ENCODE measurements at places on chromosomes 1 and 21.

- no peak for DNase-seq
Measured at GRCh38 chr1:154772606-154773506, 97.2 kb downstream of the KCNN3 start.

- DNase-seq, result no peak
Measured at GRCh38 chr1:189405419-189405818, 1072.2 kb downstream of the BRINP3 start.

- no peak for DNase-seq
Measured at GRCh38 chr1:230556453-230556852, 85.8 kb upstream of the COG2 start.

- DNase-seq, result no peak
Measured at GRCh38 chr1:31939484-31940329, 1.5 kb upstream of the PTP4A2 start.

DNA sequence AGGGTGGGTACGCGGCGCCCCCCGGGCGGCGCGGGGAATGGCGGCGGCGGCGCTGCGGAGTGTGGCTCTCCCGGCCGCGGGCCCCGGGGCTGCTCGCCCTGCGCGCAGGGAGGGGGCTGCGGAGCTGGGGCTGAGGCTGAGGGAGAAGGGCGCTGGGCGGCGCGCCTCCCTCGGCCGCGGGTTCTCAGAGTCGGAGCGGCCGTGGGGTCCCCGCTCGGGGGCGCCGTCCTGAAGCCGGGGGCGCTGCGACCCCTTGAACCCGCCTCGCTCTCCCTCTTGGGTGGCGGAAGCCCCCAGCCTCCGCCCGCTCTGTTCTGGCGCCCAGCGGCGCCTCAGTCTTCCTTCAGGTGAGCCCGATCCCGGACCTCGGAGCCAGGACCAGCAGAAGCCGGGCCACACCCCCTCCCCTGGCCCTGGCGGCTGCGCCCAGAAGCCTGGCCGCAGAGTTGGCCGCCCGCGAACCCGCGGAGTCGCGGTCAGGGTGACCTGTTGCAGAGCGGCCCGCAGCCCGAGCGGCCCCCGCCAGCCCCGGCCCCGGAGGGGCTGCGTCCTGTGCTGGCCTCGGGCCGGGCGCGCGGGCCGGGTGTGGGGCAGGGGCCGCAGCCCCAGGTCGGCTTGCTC, 532 bp downstream of the RALGPS2 start:
- DNase-seq, result no peak
